Daoy (cell line): ENCODE measurements at places on chromosomes 5 and 9. TPM values are rescaled to one million over a fixed set of nuclear protein-coding genes. Genes with fewer than 3 reads are reported as not detected.

The C9 gene
- total RNA-seq = not detected in 2 replicates

The PDE6A gene
- not detected in 2 replicates for total RNA-seq

DNA sequence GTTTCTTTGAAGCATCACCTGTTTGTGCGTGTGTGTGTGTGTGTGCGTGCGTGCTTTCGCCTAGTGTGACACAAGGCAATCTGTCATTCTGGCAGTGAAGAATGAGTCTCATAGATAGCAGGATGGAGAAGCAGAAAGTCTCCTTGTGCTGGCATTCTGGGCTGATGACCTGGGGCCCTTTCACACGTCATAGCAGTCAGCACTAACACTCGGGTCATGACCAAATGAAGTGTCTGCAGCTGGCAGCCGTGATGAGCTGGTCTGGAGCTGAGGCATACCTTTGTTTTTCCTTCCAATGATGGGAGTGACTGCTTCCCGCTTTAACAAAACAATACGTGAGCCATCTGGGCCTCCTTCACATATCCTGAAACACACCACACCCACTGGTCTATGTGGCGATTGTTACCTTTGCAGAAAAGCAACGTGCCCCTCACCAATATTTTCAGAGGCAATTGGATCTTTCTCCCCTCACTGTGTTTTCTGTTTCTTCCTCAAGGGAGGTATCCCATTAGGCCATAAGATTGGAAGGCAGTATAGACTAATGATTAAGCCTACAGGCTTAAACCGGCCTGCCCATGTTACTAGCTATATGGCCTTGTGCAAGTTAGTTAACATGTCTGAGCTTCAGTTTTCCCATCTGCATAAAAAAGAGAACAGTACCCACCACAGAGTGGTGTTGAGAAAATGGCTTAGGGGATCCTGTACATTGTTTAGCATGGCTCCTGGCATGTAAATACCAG is 88.8 kb downstream of the SREK1 start:
- peak; percentile 46 for DNase-seq

The SUSD3 gene
- total RNA-seq = 0.40 and 1.3 TPM in 2 replicates

The TPM2 gene
- total RNA-seq = 793 and 977 TPM in 2 replicates

The ADRA1B gene
- total RNA-seq = 0.63 and 0.80 TPM in 2 replicates

- DNase-seq = no peak
Observed at GRCh38 chr9:79237861-79238260, 333.9 kb upstream of the TLE4 start.

The FAM120AOS gene
- 37.0 and 60.6 TPM in 2 replicates for total RNA-seq

- DNase-seq = peak; percentile 55
Observed at GRCh38 chr9:4137681-4138099, 162.2 kb downstream of the GLIS3 start.

GRCh38 chr5:170297589-170298462 is at the start of gene LCP2:
Gene LCP2 (minus strand): TSS chr5:170297777. CDS start chr5:170297611, 166 bp downstream.
- DNase-seq = no peak

The CTSL gene
- 159 and 213 TPM in 2 replicates for total RNA-seq

- peak; percentile 67 for DNase-seq
Observed at GRCh38 chr9:126326228-126327005, at the start of gene MVB12B. Gene MVB12B (plus strand): TSS chr9:126326829. CDS start chr9:126326930, 101 bp downstream.

The GABRA1 gene
- 1.9 and 9.7 TPM in 2 replicates for total RNA-seq

The TMEM252 gene
- not detected in 2 replicates for total RNA-seq

GRCh38 chr9:98738741-98739140 is 30.0 kb upstream of the GABBR2 start:
- DNase-seq = no peak

The PAEP gene
- total RNA-seq = not detected in 2 replicates

- no peak for DNase-seq
Observed at GRCh38 chr9:69834056-69834455, 13.4 kb downstream of the CFAP95 start.

- peak; percentile 61 for DNase-seq
Observed at GRCh38 chr5:16508730-16509531, 43.3 kb upstream of the ZNF622 start.

GRCh38 chr5:78964889-78965288 is 20.2 kb downstream of the ARSB start:
- peak; percentile 58 for DNase-seq

DNA sequence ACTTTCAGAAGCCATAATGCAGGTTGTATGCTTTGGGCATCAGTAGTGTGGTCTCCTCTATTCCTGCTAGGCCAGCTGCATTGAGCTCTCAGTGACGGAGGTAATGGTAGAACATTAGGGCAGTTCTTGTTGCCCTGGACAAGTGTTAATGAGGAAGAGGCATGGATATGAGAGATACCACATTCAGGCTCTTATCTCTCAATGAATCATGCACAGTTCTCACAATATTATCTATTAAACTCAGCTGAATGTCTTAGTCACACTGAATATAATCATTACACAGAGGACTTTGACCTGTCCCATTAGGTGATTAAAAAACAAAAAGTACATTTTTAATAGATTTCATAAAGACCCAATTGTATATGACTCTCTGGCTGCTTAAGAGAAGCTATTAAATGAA is 76.6 kb upstream of the SSBP2 start:
- DNase-seq = no peak

The PAXX gene
- total RNA-seq = 60.5 and 66.9 TPM in 2 replicates

- DNase-seq = no peak
Observed at GRCh38 chr9:16407617-16408016, 462.9 kb downstream of the BNC2 start.

- peak; percentile 81 for DNase-seq
Observed at GRCh38 chr9:35757226-35757891, 3.3 kb upstream of the MSMP start.

- DNase-seq = no peak
Observed at GRCh38 chr5:38757451-38758245, 88.2 kb upstream of the OSMR start.

GRCh38 chr5:100576217-100576751 is 41.1 kb downstream of the FAM174A start:
- no peak for DNase-seq

The SKIC3 gene
- total RNA-seq = 62.5 and 71.6 TPM in 2 replicates

The ASPN gene
- not detected in 2 replicates for total RNA-seq

DNA sequence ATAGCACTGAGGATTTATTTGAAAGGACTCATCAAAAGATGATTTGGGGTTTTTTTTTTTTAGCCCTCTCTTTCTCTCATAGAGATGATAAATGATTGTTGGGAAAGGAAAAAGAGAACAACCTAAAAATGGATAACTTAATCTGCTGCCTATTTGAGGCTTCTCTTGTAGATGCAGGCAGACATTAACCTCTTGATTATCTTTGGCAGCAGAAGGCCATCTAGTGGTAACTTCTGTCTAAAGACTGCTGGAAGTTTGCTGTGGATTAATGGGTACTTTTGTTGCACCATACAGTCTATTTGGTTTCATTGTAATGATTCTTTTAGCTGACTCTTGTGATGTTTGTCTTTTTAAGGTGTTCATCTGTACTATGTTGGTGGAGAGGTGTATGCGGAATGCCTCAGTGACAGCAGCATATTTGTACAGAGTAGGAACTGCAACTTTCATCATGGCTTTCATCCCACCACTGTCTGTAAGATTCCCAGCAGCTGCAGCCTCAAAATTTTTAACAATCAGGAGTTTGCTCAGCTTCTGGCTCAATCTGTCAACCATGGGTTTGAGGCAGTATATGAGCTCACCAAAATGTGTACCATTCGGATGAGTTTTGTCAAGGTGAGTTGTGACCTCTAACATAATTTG is 18.8 kb downstream of the SMIM32 start:
- DNase-seq = no peak

The MEIKIN gene
- total RNA-seq = not detected in 2 replicates

- DNase-seq = no peak
Observed at GRCh38 chr9:130526854-130527650, 52.3 kb upstream of the FUBP3 start.

GRCh38 chr9:134487066-134487710 is 154.4 kb upstream of the COL5A1 start:
- DNase-seq = no peak

GRCh38 chr9:96015876-96016686 is 140.6 kb downstream of the ERCC6L2 start:
- DNase-seq = no peak
